Activated naive CD8-positive, alpha-beta T cell treated with anti-CD3 and anti-CD28 coated beads, Interleukin-2, amount 50 U/mL, for 24 hours (primary cell): ENCODE measurements at places on chromosomes 13 and 19.

GRCh38 chr13:50685491-50685890 lies 158.0 kb downstream of the DLEU7 start:
- no peak for DNase-seq

DNA sequence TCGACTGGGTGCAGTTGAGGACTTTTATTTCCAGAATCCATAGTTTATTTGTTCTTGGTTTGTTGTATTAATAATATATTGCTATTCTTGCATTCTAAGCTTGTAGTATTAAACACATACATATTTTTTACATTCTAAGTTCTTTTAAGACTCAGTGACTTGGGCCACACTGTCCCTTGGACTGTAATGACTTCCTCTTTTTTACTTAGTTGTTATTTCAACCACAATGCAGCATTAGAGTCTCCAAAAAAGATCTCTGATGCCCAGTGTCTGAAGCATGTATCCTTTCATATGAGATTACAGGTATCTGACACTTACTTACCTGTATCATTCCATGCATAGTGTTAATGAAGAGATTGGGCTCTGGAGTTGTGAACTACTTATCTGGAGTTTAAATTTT lies 864.9 kb upstream of the PCDH20 start:
- no peak for DNase-seq

DNA sequence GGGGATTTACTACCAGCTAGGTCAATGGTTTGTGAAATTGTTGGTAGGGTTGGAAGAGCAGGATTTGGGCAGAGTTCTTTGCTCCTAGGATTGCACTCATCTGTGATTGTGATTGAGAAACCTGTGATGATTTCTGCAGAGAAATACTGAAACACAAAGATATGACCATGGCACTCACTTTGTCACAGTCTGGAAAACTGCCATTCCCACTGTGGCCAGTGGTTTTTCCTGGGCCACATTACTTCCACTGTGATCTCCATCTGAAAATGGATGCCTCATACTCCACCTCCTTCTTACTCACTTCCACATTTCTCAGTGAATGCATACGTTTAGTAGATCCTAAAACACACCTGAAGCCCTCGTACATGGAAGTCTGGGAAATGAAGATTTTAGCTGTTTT lies 593.2 kb downstream of the LMO7 start:
- no peak for DNase-seq

GRCh38 chr19:18274219-18274780 lies at the start of gene IQCN:
IQCN (minus strand) TSS chr19:18274452; CDS start chr19:18269478, 4,974 bp downstream.
- peak; percentile 55 for DNase-seq

- DNase-seq = no peak
Observed at GRCh38 chr13:41631296-41631965, 174.1 kb downstream of the RGCC start.

- no peak for DNase-seq
Observed at GRCh38 chr19:56740501-56740900, 68.9 kb upstream of the ZNF835 start.

DNA sequence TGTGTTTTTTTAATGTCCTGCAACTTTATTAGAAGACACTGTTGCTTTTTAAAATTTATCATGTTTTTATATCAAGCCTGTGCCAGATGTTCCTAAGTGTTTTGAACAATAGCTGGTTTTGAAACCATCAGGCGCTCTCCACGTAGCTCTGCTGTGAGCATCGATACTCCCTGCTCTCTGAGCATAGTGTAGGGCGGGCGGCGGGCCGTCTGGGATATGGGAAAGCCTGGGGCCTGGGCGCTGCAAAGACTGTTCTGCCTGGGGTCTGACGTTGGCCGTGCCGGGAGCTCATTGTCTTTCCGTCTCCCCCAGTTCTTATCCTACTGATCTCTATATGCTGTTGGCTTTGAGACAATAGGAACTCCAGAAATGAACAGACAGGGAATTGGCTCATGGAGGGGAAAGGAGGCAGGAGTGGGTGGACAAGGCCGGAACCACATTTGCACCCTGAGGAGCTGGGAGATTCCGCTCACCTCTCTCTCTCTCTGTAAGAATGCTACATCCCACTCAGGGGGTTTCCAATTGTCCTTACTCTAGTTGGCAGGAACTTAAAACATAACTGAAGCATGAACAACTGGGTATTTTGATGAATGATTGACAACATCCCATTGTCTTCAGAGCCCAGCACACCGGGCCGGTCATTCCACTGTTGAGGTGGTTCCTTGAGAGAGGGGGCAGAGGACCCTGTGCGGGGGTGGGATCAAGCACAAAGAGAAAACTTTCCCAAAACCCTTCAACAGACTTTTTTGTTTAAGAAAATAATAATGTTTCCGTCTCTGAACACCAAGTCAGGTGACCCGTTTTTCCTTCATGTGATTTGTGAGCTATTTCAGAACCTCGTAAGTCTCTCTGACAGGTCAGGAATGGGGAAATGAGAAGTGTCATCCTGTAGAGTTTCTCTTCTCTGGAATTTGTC lies 64.7 kb downstream of the COL4A2 start:
- DNase-seq = no peak

DNA sequence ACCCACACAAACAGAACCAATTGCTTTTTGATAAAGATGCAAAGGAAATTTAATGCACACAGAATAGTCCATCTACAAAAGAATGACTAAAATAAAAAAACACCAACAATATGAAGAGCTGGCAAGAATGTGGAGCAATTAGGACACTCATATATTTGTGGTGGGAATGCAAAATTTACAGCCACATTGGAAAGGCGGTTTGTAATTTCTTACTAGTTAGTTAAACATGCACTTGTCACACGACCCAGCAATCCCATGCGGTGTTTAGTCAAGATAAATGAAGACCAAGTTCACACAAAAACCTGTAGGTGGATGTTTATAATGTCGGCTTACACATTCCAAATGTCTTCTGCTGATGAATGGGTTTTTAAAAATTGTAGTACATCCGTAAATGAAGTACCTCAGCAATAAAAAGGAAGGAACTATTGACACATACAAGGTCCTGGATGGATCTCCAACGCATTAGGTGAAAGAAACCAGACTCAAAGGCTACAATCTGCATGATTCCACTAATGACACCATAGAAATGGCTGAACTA lies 5.2 kb downstream of the GRTP1 start:
- DNase-seq = no peak

- no peak for DNase-seq
Observed at GRCh38 chr13:69737129-69737935, 370.3 kb upstream of the ATXN8OS start.

- DNase-seq = no peak
Observed at GRCh38 chr13:73580513-73581267, 521.9 kb downstream of the KLF5 start.

DNA sequence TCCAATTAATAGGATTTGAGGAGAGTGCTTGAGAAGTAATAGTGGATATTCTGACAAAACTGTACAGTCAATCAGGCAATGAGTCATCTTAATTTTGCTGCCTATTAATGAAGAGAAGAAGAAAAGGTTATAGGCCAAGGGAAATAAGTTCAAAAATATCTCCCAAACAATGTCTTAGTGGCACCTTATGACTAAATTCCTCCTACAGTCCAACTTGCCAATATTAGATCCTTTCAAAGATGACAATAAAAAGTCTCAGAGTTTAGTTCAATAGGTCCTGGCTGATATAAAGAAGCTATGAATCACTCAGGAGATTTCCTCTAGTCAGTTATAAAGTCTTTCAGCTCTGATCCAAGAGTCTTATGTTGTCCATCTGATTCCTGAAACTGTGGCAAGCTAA lies 27.9 kb downstream of the UGGT2 start:
- no peak for DNase-seq

DNA sequence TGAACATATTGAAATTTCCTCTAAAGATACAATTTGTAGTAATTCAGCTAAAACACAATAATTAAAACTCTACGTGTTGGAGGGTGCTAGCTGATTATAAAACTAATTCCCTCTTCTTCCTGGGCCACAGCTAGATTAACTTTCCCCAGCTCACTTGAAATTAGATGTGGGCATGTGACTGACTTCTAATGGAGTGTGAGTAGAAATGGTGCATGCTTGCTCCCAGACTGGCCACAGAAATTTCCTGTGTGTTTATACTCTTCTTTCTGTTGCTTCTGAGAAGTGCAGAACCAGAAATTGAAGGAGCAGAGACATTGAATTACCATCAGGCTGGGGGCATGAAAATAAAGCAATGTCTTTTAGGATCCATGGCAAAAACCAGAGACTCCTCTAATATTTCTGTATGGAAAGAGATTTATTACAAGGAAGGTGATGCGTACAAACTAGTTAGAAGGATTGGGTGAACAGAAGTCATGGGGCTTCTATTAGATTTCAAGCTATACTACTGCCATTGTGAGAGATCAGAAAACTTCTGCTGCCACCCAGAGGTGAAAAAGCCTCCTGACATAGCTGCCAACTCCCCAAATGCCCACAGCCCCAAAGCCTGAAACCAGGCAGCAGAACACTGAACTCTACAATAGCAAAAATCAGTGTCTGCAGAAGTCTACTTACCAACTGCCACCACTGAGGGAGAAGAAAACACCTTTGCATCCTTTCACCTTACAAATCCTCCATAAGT lies 379.2 kb upstream of the MIR17HG start:
- DNase-seq = no peak

GRCh38 chr19:2807379-2808128 lies 12.1 kb upstream of the ZNF554 start:
- DNase-seq = no peak

GRCh38 chr13:51249770-51250741 lies 27.9 kb downstream of the FAM124A start:
- DNase-seq = no peak

- DNase-seq = no peak
Observed at GRCh38 chr19:44600466-44600865, 12.9 kb upstream of the IGSF23 start.

DNA sequence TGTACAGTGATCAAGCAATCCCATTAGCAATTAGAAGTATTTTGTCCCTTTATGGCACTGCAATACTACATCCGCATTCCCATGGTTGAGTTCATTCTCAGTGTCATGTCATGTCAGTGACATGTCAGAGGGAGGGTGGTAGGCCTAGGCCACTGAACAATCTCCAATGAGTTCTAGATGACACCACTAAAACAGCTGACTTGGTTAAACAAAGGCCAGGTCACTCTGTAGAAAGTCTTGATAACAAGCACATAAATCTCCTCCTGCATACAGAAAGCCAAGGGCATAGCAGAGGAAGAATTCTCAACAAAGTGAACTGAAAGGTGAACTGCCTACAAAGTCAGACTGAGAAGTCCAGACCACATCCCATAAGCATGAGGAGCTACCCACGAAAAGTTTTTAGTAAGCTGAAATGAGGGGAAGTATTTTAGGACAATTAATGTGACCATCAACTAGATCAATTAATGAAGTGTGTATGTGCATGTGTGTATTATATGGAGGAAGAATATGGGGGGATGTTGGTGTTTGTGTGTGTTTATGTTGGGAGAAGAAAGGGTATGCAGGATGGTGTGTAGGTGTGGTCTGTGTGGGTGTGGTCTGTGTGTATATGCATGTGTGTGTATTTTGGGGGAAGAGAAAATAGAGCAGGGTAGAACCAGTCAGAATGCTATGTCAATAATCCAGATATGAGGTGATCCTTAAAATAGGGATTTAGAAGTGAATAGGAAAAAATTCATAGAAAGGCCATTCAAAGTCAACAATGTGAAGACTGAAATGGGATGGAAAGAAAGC lies 67.7 kb downstream of the TBC1D4 start:
- DNase-seq = no peak

GRCh38 chr13:40762849-40763248 lies 8.1 kb downstream of the MRPS31 start:
- DNase-seq = no peak

GRCh38 chr19:3770136-3770999 lies 1.7 kb downstream of the RAX2 start:
- no peak for DNase-seq

DNA sequence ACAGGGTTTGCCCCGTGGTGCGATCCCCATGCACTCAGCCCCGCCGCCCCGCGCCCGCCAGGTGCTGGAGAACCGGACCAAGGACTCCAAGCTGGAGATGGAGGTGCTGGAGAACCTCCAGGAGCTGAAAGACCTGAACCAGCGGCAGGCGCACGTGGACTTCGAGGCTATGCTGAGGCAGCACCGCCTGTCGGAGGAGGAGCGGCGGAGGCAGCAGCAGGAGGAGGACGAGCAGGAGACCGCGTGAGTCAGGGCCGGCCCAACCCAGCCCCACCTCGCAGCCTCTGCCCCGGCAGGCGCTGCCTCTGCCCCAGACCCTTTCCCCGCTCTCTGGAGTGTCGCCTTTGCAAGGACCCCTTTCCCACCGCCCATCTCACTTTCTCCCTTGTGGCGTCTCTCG lies 11.3 kb downstream of the YJU2 start:
- DNase-seq = no peak

DNA sequence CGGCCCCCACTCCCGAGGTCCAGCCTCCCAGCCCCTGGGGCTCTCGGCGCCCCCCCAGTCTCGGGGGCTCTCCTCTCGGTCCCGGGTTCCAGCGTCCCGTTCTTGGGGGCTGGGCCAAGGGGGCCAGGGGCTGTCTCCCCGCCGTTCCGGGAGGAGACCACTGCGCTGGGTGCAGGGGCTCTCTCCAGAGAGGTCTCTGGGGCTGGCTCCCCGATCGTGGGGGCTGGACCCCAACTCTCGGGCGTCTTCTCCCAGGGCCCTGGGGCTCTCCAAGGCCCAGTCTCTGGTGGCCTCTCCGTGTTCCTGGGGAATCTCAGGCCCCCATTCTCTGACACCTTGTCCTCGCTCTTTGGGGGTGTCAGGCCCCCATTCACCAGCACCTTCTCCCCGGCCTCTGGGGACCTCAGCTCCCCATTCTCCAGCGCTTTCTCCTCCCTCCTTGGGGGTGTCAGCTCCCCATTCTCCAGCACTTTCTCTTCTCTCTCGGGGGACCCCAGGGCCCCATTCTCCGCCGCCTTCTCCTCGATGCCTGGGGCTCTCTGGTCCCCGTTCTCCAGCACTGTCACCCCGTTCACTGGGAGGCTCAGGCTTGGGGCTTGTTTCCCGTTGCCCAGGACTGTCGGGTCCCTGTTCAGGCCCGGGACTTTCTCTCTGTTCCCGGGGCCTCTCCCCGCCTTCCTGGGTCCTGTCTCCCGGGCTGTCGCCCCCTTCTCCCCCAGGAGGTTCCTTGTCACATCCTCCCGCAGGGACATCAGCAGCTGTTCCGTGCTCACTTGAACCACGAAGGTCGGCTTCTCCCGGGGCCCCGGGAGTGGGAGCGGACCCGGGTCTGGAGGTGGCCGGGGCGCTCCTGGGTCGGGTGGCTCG lies 13.7 kb downstream of the LMTK3 start:
- DNase-seq = no peak

DNA sequence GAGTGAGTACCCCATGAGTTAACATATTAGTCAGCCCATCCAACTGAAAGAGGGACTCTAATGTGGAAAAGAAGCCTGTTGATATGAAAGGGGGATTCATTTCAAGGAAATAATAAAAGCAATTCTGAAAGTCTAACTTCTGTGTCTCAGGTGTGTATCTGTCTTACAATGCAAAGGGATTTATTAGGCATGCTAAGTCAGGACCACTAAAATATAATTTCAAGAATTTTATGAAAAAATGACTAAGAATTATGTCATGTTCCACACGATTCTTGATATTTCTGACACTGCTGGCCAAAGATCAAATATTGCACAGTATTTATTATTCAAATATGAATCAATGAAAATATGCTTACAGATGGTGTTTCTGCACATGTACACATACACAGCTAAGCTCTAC lies 130.8 kb downstream of the KLF12 start:
- DNase-seq = no peak

- no peak for DNase-seq
Observed at GRCh38 chr13:29743201-29743786, 107.1 kb downstream of the UBL3 start.
